NCI-H187 (cell line): ENCODE measurements at places on chromosomes 13 and 19.

GRCh38 chr13:104641309-104641708, 1575.1 kb upstream of the SLC10A2 start:
- no peak for DNase-seq

- no peak for DNase-seq
These were observed 32.0 kb downstream of the LTBP4 start for GRCh38 chr19:40633207-40633606.

DNA sequence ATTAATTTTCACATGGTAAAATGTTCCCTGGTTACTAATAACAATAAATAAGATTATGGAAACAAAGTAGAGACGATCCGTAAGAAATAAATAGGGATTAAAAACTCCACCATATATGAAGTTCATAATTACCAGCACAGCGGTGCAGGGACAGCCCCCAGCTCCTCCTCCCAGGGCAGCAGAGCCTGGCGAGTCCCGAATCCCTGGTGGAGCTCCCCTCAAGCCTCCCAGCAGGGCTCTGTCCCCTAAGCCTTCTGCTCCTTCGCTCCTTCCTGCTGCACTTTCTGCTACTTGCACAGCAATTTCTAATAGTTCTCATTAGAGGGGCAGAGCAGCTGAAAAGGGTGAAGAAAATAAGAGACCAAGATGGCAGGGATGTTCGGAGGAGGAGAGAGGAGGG, 43.6 kb downstream of the RASA3 start:
- no peak for DNase-seq

GRCh38 chr19:51786646-51787494, 8.1 kb upstream of the FPR3 start:
- DNase-seq: no peak

GRCh38 chr19:28615966-28616365, 597.0 kb downstream of the UQCRFS1 start:
- DNase-seq: no peak

GRCh38 chr19:13429563-13429962, 76.7 kb downstream of the CACNA1A start:
- DNase-seq: no peak

- DNase-seq: no peak
These were observed 208.4 kb upstream of the SOX1 start for GRCh38 chr13:111858571-111858970.

- no peak for DNase-seq
These were observed 7.6 kb downstream of the TRPM4 start for GRCh38 chr19:49165111-49165750.

DNA sequence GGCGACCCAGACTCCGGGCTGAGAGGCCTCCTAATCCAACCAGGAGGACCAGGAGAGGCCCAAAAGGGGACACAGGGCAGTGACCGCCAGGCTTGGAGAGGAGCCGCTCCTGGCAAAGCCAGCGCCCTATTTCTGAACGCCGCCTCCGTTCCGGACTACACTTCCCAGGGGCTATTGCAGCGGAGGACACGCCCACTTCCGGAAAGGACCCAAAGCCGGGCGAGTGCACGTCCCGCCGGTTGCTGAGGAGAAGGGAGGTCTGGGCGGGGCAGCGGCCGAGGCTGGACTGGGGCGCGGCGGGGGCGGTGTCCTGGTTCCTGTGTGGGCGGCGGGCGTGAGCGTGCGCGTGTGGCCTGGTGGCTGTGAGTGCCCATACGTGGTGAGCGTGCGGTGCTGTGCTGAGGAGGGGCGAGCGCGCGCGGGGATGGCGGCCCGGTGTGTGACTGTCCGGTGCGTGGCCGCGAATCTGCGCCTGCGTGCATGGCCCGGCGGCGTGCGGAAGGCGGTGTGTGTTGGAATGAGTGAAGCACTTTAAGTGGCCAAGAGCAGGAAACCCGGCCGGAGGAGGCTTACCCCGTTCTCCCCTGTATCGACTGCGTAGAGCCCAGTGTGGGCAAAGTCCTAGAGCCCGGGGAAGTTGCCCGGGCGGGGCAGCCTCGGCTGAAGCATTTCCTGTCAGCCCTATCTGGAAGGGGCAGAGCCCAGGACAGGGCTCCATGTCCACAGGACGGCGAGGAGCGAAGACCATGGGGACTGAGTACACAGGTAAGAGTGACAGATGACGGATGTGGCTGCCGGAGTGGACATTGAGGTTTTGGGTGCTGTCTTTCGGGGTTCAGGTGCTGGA, at the start of gene ZNF470:
Gene ZNF470 (plus strand): TSS at position 195 of the 847 bp plus-strand sequence. CDS start 2,844 bp downstream, outside the sequence.
- DNase-seq: peak; percentile 42

DNA sequence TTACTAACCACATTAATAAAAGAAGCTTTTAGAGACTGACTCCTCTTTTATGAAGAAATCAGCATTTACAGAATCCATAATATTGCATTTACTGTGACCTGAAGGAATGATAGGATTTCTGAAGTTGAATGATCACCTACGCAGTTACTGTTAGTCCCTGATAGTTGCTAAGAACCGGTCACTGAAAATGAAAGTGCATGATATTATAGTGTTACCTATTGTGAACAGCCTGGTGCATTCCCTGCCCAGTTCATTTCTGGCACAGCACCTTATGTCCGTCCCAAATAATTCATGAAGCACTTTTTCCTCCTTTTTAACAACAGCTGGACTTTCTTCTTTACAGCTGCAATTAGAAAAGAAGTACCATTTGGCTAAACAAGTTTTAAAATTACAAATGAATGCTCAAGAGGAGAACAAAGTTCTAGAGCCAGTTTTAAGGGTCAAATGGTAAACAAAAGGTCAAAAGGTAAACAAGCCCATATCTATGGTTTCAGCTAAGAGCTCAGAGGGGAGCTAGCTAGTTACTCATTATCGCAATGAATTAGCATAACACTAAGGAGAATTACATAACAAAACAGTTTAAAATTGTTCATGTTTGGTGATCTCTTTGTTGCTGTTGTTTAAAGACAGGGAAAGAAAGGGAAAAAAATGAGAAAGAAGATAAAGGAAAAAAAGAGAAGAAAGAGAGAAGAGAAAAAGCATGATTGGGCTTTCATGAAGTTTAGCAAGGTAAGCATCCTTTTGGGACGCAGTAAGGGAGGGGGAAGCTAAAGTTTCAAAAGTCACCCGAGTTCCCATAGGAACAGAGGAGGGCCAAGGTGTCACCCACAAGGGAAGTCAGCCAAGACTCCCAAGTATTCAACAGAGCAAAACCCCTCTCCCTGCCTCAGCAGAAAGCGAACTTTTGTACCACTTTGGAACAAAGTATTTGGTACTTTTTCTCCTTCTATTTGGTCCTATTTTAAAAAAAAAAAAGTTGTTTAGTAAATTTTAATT, 50.2 kb downstream of the FLT3 start:
- DNase-seq: no peak

GRCh38 chr13:29563941-29564340, 31.5 kb downstream of the SLC7A1 start:
- DNase-seq: no peak

DNA sequence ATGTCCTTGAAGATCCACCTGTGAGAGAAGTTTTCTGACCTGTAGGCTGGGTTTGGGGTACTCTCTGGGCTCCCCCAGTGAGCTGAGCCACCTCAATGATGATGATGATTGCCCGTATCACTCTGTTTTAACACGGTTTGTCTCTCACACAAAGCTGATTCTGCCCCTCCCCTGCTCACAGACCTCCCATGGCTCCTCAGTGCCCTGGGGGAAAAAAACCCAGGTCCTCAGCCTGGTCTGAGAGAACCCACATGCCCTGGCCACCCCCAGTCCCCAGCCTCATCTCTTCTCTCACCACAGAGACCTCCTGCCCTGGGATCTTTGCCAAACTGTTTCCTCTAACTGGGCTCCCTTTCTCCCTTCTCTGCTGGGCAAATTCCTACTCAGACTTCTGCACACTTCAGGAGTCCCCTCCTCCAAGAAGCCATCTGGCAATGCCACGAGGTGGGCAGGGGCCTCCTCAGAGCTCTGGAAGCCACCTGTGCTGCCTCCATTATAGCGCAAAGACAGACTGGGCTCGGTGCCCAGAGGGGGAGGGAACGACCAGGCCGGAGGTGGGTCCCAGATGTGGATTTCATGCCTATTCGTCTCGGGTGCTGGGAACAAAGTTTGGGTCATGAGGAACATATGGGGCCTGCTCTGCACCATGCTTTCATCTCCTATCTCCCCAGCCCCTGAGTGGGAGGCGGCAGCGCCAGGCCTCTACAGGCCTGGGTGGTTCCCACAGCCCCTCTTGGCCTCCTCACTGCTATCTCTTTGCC, 8.5 kb upstream of the CA11 start:
- no peak for DNase-seq

DNA sequence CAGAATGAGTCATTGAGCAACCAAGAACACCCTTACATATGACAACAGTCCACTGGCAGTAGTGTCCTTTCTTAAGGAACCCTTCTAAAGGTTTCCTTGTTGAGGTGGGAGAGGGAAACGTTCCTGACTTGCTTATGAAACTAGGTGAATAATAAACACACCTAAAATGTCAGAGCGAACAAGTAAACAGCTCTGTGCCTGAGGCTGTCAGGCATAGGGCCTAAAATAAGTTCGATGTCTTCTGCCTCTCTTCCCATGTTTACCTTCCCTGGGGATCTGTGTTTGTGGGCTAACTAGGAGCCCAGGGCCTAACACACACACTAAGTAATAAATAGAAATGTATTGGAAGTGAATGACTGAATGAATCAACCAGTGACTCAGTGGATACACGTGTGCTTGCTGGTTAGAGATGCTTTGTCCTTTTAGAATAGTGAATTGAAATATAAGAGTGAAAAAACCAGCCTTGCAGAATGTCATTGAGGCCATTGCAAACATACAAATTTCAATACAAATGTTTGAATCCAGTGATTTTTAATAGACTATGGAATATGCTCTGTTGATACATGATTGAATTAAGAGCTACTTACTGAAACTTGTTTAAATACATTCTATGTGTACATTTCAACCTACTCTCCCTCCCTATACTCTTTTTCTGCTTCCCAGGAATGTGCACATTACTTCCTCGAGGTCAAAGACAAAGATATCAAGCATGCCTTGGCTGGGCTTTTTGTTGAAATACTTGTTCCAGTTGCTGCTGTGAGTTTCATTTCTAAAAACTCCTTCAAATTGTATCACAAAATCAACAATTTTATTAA, 102.9 kb downstream of the FRY start:
- no peak for DNase-seq

GRCh38 chr13:40963927-40964326, 55.2 kb downstream of the ELF1 start:
- no peak for DNase-seq
